Caudate nucleus (tissue), 63 donors: ENCODE measurements at places on chromosomes 16 and 17.

GRCh38 chr17:72588561-72588960 is 467.7 kb downstream of the SOX9 start:
- no peak for DNase-seq

DNA sequence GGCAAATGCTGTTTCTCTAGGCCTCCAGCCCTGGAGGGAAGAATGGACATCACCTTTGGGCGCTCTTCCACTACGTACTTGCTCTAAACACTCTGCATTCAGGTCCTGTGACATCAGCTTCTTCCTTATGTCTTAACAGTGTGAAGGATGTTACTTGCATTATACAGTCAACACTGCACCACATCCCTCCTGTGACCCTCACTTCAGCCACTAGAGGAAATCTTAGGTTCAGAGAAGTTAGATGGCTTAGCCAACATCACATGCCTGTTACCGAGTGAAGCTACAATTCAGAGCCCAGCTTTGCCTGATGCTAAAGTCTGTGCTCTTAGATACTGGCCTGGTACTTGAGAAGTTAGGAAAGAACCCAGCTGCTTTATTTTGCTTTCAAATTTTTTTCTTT is 18.3 kb downstream of the UBFD1 start:
- DNase-seq: no peak

DNA sequence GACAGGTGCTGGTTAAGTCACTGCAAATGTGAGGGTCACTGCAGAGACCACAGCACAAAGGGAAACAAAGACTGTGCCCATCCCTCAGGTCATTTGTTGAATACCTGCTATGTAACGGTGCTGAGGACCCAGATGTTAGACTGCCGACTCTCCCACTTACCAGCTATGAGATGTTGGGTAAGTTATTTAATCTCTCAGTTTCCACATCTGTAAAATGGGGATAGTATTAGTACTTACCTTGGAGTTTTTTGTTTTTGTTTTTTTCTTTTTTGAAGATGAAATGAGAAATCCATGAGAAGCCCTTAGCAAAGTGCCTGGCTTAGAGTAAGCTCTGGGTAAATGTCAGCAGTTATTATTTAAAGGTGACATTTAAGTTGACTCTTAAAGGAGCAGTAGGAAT is 50.5 kb upstream of the PMFBP1 start:
- no peak for DNase-seq

DNA sequence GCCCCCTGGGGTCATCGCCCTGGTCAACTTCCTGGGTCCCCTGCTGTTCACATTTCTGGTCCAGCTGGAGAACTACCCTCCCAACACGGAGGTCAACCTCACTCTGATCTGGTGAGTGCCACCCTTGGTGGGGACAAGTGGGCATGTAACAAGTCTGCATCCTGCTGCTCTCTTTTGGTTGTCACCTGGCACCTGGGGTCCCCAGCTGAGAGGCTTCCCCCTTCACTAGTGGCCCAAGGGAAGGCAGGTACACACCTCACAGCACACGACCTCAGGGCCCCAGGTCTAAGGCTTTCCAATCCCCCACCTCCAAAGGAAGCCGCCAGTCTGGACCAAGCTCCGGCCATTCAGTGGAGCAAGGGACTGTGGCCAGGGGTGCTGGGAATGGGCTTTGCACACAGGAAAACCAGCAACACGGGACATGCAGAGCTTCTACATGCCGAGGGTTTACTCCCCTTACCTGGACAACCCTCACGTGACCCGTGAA is 4.4 kb downstream of the TMC8 start:
- no peak for DNase-seq

- DNase-seq: no peak
These were observed 251.5 kb upstream of the EEF2KMT start for GRCh38 chr16:5349101-5349500.

GRCh38 chr17:40846515-40847144 is 20.4 kb downstream of the KRT12 start:
- DNase-seq: no peak

- no peak for DNase-seq
These were observed 557 bp downstream of the KCNG4 start for GRCh38 chr16:84239141-84239769.

DNA sequence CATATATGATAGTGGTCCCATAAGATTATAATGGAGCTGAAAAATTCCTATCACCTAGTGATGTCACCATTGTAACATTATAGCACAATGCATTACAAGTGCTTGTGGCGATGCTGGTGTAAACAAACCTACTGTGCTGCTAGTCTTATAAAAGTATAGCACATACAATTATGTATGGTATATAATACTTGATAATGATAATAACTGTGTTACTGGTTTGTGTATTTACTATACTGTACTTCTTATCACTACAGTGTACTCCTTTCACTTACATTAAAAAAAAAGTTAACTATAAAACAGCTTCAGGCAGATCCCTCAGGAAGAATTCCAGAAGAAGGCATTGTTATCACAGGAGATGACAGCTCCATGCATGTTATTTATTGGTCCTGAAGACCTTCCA is 122.0 kb upstream of the NACA2 start:
- no peak for DNase-seq

GRCh38 chr17:62929320-62929719 is 36.7 kb upstream of the TANC2 start:
- DNase-seq: no peak

DNA sequence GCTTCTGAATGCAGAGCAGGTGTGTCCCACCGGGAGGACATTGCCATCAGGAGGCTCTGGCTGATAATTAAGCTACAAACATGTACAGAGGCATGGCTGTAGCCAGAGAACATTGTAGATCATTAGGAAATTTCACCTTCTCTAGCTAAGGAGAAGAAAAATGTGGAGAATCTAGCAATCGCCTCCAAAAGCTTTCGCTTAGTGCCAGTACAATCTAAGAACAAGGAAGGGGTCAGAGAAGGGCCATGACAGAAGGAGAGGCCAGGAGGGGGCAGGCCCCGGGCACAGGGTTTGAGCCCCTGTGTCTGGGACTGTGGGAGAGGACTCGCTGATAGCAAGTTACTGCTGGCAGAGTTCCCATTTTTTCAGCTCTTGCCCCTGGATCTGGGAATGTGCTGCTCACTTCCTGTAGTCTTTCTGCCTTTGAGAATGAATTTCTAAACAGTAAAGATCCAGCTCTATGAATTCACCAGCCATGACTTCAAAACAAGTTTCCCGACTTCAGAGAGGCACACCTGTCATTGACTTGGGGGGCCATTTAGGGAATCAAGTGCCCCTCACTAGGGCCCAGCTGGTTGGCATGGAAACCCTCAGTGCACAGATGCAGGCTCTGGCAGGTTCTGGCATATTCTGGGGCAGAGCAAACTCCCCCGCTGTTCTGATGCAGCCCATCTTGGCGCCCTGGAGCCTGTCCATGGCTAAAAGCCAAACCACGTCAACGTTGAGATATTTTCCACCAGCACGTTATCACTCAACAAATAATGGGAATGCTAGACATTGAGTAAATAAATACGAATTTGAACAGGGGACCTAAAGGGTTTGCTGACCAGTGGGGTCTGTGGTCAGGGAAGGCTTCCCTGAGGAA is 59.5 kb upstream of the CACNG4 start:
- DNase-seq: no peak

DNA sequence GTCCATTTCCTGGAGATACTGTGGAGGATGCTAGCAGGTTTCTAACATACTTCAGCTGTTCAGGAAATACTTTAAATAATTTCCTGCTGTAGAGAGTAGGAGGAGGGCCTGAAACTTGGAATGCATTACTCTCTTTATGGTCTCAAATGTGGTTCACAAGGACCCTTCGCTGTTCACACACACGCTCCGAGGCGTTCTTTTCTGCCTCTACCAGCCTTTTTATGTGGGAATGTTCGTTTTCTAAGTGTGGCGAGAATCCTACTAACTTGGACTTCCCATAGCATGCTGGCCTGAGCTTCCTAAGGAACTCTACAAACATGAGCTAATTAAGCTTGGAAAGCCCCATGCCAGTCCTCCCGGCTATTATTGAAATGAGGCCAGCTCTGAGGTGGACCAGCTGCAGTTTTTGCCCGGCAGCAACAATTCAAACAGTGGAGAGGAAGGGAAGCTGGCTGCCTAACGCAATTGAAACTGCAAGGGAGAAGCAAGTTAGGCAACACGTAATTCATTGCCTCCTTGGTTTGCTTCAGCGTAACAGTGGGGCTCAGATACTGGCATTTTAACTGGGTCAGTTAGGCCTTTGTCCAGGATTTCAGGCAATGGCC is 18.9 kb downstream of the KPNA2 start:
- no peak for DNase-seq

DNA sequence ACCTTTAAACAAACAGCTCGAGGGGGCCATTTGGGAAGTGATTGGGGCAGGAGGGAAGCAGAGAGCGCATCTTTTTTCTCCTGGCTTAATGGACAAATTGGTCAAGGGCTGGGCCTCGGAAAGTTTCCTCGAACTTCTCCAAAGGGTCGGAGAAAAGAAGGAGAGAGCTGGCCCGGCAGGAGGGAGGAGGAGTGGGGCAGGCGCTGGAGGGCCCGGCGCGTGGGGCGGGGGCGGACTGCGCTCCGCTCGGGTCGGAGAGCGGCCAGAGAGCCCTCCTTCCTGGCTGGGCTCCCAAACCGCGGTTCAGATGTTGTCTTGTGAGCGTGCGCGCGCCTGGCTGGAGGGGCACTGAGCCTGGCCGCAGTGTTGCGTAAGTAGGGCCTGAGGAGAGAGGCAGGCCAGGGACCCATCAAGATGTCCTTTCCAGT is 1.2 kb downstream of the MMP2 start:
- peak; percentile 22 for DNase-seq

GRCh38 chr17:16439303-16439791 is 24.0 kb downstream of the TRPV2 start:
- DNase-seq: no peak

DNA sequence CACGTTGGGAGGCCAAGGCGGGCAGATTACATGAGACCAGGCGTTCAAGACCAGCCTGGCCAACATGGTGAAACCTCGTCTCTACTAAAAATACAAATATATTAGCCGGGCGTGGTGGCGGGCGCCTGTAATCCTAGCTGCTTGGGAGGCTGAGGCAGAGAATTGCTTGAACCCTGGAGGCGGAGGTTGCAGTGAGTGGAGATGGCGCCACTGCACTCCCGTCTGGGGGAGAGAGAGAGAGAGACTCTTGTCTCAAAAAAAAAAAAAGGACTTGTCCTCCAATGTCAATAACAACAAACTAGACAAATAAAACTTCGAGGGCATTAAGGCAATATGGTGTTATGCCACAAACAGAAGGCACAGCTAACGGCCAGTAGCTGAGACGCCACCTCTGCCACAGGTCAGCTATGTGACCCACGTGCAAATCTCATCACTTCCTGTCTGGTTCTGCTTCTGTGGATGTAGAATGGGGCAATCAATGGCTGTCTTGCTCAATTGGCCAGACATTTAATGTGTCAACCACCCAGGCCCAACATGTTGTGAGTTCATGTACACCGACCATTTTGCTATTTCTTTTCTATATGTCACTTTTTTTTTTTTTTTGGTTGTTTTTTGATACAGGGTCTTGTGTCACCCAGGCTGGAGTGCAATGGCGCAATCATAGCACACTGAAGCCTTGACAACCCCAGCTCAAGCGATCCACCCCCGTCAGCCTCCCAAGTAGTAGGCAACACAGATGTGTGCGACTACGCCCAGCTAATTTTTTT is 834 bp upstream of the TXNDC11 start:
- DNase-seq: no peak

DNA sequence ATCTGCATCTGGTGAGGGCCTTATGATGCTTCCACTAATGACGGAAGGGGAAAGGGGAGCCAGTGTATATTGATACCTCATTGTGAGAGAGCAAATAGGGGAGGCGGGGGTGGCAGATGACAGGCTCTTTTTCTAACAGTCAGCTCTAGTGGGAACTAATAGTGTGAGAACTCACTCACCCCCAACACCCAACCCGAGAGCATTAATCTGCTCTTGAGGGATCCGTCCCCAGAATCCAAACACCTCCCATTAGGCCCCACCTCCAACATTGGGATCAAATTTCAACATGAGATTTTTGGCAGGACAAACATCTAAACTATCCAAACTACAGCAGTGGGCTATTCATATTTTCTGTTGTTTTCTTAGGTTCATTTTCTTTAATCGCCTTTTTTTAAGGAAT is 54.4 kb downstream of the BPTF start:
- DNase-seq: no peak

DNA sequence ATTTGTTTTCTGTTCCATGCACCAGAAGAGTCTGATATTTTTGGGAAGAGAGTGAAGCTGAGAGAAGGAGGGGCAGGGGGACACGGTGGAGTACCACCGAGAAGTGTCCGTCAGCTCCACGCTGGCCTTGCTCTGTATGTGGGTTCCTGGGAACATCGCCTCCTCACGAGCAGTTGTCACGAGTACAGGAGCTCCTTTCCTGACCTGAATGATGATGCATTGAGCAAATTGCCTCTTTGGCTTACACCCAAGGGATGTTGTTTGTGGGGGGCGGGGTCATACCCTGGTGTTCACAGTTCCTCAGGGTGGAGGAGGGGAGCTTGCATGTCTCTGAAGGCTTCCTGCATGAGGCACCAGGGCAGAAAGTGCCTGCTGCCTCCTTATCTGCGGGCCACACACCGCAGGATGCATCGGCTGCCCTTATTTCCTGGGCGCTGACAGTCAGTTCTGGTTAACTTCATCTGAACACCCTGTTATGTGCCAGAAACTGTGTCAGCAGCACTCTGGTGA is 36.2 kb downstream of the RGS9 start:
- DNase-seq: no peak

DNA sequence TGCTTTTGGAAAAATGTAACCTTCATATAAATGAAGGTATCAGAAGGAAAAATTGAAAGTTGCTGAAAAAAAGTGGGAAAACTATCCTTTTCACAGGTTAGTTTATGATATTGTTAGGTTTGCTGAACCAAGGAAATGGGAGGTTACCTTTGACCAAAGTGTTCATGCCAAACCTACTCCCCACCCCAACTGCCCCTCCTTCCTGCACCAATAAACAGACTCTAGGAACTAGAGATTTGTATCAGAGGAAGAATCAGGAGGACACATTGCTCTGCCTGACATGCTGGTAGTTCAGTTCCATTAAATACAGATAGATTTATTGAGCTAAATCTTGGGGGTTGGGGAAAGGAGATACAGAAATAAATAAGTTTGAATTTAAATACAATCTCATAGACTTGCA is 18.2 kb downstream of the MYH8 start:
- no peak for DNase-seq

DNA sequence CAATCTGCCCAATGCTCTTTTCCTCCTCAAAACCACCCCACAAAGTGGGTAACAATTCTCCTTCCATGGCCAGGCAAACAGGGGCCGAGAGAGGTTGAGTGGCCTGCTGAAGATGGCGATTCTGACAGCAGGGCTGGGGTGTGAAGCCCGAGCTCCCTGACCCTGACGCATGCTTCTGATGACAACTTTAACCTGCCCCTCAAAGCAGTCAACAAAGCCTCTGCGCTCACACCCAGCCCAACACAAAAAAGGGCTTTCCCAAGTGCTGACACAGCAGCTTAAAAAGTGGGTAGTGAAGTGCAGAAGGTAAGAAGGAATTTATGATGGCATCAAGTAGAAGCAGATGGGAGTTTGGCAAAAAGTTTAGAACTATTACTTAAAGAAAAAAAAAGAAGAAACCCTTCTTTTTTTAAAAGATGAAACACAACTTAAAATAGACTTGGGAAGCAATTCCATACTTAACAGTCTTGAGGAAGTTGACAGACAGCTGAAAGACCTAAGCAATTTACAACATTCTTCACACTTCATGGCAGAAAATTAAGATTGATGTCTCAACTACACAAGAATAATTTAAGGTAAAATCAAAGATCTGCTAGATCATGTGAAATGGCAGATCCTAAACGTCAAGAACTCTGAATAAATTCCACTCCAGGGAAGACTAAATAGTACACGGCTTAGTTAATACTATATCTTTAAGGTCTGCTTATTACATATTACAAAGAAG is 133.9 kb downstream of the PARN start:
- DNase-seq: no peak
